ENCODE measurements at places on chromosomes 5 and 9.

GRCh38 chr5:80569086-80569960 is 757 bp downstream of the ANKRD34B start:
- no peak for DNase-seq

DNA sequence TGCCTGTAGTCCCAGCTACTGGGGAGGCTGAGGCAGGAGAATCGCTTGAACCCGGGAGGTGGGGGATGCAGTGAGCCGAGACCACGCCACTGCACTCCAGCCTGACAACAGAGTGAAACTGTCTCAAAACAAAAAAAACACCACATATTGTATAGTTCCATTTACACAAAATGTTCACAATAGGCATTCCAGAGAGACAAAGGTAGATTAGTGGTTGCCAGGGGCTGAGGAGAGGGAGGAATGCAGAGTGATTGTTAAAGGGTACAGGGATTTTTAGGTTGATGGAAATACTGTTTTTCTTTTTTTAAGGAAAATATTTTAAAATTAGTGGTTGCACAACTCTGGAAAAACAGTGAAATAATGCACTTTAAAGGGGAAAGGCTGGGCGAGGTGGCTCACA is 19.6 kb downstream of the ETF1 start:
- no peak for DNase-seq

DNA sequence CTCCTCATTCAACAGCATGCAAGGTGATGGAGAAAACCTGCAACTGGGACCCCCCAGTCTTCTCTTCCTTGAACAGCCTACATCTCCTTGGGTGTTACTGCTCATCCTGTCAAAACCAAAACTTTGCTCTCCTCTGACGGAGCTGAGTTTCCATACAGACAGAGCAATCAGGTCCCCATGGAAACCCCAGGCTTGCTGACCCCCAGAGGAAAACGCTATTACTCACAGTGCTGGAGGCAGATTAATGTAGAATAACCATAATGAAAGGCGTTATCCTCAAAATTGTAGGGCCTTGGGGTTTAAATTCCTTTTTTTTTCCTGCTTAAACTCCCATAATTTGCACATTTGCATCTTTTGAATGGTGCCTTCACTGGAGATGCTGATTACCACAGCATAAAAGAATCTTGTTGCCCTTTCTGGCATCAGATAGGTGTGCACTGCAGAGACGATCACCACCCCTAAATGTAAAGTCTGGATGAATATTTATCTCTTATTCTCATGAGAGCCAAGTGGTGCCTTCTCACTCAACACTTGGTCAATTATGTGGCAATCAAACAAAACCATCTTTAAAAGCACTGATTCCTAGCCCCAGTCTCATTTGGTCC is 126.3 kb downstream of the MSX2 start:
- DNase-seq: no peak

DNA sequence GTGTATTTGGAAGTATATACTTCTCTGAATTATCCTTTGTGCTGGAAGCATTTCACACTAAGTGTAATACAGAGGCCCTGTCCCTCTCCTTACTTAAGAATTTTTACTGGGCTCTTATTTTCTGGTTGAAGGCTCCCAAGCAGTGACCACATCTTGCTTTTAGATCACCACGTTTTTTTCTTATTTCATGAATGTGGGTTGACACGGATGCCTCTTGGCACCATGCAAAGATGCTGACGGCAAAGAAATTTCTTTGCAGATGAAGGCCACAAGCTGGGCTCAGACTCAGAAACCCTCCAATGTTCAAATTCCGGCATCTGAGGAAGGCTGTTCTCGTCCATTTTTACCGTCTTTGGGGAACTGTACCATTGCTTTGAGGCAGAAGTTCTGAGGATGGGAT is 168.5 kb downstream of the HMHB1 start:
- DNase-seq: no peak

GRCh38 chr5:64789457-64789856 is 20.7 kb downstream of the CWC27 start:
- DNase-seq: no peak

Data from GM19239 (cell line).